LHCN-M2 (cell line): ENCODE measurements at places on chromosomes 5 and 9. TPM values are rescaled to one million over a fixed set of nuclear protein-coding genes. Genes with fewer than 3 reads are reported as not detected.

MYMK gene
- total RNA-seq, result 0.63 TPM in 1 of 2 replicates, not detected in the other

ANKRD34B gene
- total RNA-seq, result not detected in 2 replicates

PPP1R26 gene
- total RNA-seq, result 8.1 and 9.2 TPM in 2 replicates

DNA sequence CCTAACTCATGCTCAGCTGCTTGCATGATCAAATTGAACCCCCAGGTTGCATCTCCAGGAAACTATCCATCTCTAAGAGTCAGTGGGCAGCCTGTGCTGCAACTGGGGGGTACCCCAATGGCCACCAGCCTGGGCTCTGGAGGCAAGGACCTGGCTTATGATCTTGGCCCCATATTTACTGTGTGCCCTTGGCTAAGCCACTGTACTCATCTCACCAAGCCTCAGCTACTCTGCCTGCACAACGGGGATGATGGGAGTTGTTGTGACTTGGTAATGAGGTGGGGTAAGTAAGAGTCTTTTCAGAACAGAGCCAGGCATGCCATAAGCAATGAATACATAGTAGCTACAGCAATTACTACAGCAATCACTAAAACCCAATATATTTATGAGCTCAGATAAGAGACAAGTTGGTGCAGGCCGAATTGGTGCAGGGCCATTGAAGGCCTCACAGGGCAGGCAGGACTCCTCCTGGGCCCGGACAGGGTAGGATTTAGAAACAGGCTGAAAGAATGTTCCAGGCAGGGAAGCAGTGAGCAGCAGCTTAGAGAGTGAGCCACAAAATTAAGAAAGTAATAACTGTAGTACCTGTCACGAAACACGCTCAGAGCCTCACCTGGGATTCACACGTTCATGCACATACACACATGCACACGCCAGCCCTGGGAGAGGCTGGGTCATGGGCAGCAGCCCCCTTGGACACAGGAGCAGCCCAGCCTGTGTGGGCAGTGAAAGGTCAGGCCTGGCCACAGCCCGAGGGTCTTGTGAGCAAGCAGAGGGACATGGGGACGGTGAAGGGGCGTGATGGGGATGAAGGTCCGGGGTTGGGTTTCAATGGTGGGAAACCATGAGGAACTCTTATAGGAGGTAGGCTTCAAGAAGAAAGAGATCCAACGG lies 74.1 kb downstream of the PAX5 start:
- DNase-seq, result no peak

DNA sequence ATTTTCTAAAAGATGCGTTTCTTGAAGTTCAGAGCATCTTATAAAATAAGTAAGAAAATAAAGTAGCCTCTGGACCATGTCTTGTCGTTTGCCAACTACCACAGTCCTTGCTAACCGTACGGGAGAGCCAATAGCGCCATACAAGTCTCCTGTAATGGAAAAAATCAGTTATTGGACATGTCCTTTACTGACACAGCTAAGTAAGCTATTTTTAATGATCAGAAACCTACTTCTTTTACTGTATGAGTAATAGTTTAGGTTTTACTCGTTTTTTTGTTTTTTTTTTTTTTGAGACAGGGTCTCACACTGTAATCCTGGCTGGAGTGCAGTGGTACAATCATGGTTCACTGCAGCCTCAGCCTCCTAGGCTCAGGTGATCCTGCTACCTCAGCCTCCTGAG lies 37.7 kb upstream of the RAPGEF6 start:
- DNase-seq, result no peak

DNA sequence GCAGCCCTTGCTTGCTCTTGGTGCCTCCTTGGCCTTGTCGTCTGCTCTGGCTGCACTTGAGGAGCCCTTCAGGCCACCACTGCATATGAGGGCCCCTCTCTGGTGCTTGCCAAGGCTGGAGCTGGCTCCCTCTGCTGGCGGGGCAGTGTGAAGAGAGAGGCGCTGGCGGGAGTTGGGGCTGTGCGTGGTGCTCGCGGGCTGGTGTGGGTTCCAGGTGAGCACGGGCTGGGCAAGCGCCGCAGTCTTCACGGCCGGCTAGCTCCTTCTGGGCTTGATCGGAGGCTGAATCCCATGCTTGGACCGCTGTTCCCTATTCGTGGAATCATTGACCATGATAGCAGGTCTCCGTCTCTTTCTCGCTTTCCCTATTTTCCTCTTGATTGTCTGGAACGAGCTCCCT lies 56.5 kb downstream of the XRCC4 start:
- no peak for DNase-seq

- DNase-seq, result no peak
These were observed 102.5 kb upstream of the IFNK start for GRCh38 chr9:27421577-27421976.

DNA sequence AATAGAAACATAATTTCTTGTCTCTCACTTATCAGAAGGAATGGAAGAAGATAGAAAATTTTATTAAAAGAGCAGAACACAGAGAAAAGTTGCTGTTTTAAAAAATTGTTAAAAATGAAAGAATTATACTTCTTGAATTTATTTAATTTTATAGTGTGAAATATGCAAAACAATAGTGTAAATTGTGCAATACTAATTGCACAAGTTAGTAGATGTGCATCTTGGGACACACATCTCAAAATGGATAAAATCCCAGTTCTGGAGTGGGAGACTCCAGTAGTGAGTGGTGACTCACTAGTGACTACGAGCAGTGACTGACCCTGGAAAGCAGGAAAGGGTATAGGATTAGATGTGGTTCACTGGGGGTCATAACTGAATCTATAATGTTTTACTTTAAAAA lies 223.2 kb downstream of the MSX2 start:
- peak; percentile 4 for DNase-seq
